ENCODE measurements at places on chromosomes 1 and 21.

GRCh38 chr1:2134621-2135307 lies 59.8 kb downstream of the FAAP20 start:
- DNase-seq = no peak

- DNase-seq = no peak
Observed at GRCh38 chr1:4006676-4007374, 106.8 kb upstream of the C1orf174 start.

GRCh38 chr1:80882553-80882952 lies 918.2 kb upstream of the ADGRL2 start:
- DNase-seq = no peak

- no peak for DNase-seq
Observed at GRCh38 chr1:204341380-204341779, 18.3 kb downstream of the PLEKHA6 start.

DNA sequence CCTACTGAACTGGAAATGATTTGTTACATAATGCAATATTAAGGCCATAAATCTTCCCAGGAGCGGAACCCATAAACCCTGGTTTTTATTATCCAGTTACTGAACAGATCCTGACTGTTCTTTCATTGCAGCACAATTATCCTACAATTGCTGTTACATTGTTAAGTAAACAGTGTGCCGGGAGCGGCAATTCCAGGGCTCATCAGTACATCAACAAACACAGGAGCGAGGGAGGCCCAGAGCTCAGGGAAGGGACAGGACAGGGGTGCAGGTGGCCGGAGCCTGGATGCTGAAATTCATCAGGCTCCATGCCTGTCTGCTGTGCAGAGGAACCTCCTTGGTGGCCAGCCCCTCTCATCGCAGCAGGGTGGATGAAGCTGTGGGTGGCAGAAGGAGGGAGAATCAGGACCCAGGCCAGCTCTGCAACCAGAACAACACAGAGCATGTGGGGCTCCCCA lies 544.7 kb downstream of the NPHP4 start:
- no peak for DNase-seq

GRCh38 chr1:58722967-58723366 lies 23.1 kb upstream of the MYSM1 start:
- no peak for DNase-seq

DNA sequence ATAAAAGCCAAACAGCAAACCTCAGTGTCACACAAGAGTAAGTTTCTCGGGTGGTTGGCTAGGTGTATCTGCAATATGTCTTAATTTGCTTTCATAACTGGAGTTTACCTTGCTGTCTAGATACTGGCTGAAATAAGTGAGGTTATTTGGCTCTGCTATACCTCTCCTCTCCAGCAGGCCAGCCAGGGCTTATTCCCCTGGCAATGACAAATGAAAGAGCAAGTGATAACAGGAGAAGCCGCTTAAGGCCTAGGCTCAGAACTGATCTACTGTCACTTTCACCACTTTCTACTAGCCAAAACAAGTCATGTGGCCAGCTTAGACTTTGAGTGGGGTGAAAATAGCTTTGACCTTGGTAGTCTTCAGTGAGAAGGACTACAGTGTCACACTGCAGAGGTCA lies 4.8 kb upstream of the RPE65 start:
- no peak for DNase-seq

- DNase-seq = no peak
Observed at GRCh38 chr1:212637902-212638301, 29.3 kb downstream of the ATF3 start.

- no peak for DNase-seq
Observed at GRCh38 chr1:10889650-10890353, 93.4 kb upstream of the CASZ1 start.

GRCh38 chr1:53066488-53066887 lies 4.5 kb downstream of the PODN start:
- no peak for DNase-seq

DNA sequence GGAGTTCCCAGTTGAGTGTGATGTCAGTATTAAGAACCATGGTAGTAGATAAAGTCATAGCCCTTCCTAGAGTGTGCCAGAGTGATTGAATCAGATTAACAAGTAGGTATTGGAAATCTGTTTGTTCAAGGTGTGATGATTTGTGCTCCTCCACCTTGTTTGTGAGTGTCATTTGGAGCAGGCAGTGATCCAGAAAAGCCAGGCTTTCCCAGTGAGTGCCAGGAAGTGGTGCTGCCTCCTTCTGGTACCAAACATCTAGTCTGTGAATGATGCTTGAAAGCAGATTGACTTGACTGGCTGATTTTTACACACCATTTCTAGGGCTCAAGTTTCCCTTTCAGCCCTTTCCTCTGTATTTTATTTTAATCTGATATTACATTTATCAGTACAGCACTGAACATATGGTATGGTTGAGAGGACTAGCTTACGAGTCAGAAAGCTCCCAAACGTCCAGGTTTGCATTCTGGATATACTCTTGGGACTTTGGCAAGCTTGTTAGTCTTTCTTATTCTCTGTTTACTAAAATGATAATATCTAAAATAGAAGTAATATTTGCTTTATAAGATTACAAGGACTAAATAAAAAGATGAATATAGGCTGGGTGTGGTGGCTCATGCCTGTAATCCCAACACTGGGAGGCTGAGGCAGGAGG lies 100.7 kb downstream of the PATJ start:
- no peak for DNase-seq
